Breast epithelium (tissue), 4 donors: ENCODE measurements at places on chromosomes 4 and X. TPM values are rescaled to one million over a fixed set of nuclear protein-coding genes. Genes with fewer than 3 reads are reported as not detected.

The MAGEA12 gene
- not detected for total RNA-seq

The P2RY8 gene
- total RNA-seq: 3.2 TPM

The STAP1 gene
- 0.32 TPM for total RNA-seq

The HS6ST2 gene
- total RNA-seq: 1.2 TPM

The F9 gene
- not detected for total RNA-seq

The AFAP1 gene
- 16.6 TPM for total RNA-seq

The ERVMER34-1 gene
- total RNA-seq: 2.8 TPM

DNA sequence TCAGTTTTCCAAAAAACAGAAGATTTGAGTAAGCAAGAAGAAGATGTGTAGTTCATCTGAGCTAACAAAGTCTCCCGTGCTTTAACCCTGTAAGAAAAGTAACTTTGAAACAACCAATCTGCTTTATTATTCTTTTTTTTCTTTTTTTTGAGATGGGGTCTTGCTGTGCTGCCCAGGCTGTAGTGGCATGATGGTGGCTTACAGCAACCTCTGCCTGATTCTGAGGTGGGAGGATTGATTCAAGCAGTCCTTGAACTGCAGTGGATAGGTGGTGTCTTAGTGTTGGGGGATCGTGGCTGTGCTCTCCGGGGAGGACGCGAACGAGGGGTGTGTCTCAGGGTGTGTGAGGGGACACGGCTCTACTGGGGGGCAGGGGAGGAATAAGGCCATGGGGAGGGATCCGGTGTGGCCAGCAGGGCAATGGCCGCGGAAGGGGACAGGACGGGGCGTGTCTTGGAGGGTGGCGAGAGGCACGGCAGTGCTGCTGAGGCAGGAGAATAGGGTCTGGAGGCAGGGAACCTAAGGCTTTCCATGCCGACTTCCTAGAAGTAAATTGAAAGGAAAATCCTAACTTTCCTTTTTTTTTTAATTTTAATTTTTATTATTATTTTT, 2.4 kb downstream of the ARSD start:
- DNase-seq: no peak

GRCh38 chrX:148501386-148502066, 1.1 kb downstream of the AFF2 start:
- DNase-seq: no peak

- DNase-seq: no peak
Observed at GRCh38 chr4:118918388-118918787, 29.7 kb downstream of the SYNPO2 start.

- no peak for DNase-seq
Observed at GRCh38 chr4:122658818-122659295, 38.0 kb upstream of the IL21 start.

DNA sequence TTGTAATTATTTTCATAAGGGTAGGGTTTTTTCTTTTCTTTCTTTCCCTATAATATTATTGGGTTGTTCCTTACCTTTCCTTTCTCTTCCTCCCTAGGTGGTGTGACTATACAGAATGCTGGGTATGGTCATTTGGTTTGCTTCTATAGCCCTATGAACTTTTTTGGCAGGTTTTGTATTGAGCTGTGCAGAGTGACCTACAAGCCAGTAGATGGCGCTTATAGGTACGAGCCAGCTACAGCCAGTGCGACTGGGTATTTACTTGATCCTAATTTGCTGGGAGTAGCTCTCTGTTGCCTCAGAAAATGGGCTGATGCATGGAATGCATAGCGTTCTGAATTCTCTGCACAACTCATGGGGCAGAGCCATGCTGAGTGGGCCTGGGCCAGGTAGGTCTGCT, 423.3 kb downstream of the MAGEE1 start:
- no peak for DNase-seq

- DNase-seq: no peak
Observed at GRCh38 chrX:114787061-114787460, 203.2 kb downstream of the HTR2C start.

DNA sequence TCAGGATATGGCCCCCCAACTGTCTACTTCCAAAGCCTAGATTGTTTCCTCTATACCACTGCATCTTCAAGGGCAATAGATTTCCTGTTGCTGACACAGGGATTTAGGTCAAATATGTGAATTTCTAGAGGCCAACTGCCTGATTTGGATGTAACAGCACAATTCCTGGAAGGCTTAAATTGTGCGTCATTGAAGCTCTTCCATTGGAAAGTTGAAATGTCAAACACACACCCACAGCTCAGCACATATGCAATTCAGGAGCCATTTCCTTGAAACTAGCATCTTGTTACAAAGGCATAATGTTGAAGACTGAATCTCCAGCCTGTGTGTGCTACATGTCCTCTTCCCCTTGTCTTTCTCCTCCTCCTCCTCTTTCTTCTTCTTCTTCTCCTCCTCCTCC, 158.6 kb downstream of the STK32B start:
- no peak for DNase-seq

- no peak for DNase-seq
Observed at GRCh38 chr4:109169170-109169569, 133.3 kb downstream of the COL25A1 start.

- no peak for DNase-seq
Observed at GRCh38 chr4:15765391-15765790, 12.7 kb upstream of the CD38 start.

DNA sequence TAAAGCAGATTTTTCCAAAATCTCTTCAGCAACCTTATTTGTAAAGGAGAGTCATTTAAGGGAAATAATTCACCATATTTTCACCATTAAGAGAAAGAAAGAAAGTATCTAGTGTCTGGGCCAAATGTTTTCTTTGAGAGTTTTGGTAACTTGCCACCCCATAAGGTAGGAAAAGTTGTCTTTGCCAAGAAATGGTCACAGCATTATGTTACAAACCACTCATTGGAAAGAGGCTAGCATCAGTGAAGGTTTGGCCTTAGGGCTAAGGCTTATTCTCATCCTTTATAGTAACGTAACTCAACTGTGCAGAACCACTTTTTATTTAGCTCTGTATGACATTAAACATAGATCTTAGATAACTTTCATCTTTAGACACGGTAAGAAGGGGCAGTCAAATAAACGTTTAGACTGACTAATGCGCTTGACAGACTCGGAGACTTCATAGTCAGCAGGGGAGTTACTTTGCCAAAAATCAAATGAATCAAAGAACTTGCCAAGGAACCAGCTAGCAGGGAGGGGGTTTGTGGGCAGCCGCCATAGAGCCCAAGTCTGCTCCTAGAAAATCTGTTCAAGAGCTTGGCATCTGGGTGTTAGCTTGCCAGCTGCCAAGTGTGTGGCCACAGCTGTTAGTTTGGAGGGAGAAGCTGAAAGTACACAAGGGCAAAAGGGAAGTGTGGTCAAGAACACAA, 182.8 kb upstream of the GRID2 start:
- DNase-seq: no peak

- DNase-seq: no peak
Observed at GRCh38 chr4:85703096-85703495, 228.1 kb downstream of the ARHGAP24 start.

- peak; percentile 57 for DNase-seq
Observed at GRCh38 chrX:21985332-21985777, 44.8 kb downstream of the SMS start.
